ENCODE measurements at places on chromosomes 2 and 18.

DNA sequence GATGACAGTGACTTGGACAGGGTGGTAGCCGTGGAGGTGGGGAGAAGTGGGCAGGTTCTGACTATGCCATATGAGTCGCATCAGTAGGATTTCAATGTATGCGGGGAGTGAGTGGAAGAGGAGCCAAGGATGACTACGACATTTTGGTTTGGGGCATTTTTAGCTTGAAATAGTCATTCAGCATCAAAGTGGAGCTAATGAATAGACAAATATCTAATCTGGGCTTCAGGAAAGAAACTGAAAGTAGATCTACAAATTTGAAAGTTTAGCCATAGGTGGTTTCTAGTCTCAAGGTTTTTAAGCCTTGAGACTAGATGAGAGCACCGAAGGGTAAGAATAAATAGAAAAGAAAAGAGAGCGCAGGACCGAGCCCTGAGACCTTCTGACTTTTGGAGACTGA, 58.3 kb downstream of the FEZ2 start:
- no peak for DNase-seq

- peak; percentile 12 for DNase-seq
These were observed 73.8 kb downstream of the MAP3K20 start for GRCh38 chr2:173149491-173149890.

- no peak for DNase-seq
These were observed 30.9 kb upstream of the RPL31 start for GRCh38 chr2:100971221-100971620.

DNA sequence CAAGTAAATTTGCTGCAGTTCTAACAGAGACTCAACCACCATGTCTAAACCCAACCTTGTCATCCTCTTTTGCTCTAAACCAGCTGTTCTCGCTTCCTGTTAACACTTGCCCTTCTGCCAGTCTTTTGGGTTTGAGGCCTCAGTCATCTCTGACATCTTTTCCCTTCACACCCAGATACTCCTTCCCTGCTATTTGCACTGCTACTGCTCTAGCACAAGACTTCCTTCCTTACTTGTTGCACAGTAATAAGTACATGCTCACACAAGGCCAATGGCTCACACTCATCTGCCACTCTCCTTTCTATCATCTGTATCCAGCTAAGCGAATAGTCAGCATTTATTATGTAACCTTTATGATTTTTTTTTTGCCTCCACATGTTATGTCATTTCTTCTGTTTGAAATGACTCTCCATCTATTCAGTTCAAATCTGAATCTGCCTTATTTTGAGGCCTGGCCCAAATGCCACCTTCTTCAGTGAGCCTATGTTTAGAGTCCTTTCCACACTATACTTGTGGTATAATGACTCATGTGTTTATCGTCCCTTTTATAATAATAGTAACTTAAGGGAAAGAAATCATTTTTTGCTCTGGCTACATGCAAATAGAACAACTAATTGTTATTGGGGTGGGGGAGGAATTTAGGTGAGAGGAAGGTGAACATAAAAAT, 22.5 kb upstream of the CDKL4 start:
- DNase-seq: no peak

DNA sequence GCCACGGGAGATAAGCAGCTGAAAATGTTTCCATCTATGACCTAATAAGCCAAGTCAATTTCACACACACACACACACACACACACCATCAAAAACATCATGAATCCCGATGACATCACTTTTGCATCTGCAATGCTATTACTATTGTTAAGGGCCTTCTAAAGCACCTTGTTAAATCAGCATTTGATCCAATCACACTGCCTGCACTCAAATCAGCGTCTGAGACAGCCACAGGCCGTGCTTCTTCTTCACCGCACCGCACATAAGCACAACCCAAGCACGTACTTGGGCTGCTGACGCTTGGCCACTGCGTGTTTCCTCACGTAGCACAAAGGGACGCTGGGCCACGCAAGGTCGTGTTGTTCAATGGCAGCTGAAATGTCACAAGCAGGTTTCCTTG, 15.8 kb upstream of the MTCL1 start:
- DNase-seq: no peak

DNA sequence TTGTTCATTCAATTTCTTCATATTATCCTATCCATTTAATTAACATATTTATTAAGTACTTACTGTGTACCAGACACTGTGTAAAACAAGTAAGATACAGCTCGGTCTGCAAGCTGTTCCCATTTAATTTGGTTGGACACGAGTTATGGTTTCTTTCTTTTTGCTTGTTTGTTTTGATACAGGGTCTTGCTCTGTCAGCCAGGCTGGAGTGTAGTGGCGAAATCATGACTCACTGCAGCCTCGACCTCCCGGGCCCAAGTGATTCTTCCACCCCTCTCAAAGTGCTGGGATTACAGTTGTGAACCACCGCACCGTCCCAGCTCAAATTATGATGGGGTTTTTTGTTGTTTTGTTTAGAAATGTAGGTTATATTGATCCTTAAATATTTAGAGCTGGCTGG, 9.0 kb downstream of the CYBRD1 start:
- no peak for DNase-seq

DNA sequence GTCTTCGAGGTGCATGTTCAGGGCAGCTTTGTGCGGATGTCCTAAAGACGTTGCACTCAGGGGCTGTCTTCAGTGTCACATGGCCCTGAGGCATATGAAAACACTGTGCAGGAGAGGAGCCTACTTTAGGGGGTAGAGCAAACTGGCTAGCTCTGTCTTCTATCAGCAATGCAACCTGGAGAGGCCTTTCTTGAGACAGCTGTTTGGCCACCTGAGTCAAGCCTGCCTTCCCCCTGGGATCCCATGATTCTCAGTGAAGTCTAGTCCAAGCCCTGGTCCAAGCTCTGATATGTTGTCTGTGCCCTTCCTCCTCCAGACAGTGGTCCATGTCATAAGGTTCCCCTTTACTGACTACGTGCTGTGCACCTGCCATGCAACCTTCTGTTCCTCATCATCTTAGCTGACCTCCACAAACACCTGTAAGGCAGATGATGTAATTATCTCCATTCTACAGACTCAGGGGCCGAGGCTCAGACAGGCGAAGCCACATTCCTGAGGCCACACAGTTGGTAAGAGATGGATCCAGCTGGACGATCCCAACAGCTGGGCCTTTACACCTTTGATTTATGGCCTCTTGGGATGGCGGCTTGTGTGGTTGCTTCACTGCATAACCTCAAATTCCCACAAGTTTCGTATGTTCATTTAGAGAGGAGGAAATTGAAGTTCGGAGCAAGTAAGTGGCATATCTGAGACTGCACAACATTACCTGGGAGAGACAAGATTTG, 109.9 kb downstream of the COPS8 start:
- no peak for DNase-seq

DNA sequence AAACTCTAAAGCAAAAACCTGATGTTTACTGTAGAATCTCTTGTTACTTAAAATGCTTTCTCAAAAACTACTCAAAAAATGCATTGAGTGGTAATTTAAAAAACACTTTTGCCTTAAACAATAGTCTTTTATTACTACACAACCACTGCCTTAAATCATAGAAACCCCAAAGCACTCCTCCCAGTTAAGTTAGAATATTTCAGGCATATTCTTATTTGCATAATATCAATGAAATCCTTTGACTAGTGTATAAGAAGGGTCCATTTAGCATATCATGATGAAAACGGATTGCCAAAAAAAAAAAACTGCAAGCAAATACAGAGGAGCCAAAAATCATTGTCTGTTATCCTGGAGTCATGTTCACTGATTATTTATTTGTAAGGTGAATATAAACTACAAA, 119.2 kb downstream of the PTPRM start:
- DNase-seq: no peak

- DNase-seq: no peak
These were observed 110.0 kb downstream of the OSBPL6 start for GRCh38 chr2:178304333-178304732.

GRCh38 chr2:136116813-136117390, 1.0 kb downstream of the CXCR4 start:
- peak; percentile 79 for DNase-seq

DNA sequence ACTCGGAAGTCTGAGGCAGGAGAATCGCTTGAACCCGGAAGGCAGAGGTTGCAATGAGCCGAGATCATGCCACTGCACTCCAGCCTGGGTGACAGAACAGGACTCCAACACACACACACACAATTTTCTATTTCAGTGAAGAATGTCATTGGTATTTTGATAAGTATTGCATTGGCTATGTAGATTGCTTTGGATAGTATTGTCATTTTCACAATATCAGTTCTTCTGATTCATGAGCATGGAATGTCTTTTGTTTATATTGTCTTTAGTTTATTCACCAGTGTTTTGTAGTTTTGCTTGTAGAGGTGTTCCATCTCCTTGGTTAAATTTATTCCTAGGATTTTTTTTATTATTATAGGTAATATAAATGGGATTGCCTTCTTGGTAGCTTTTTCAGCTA, 693.4 kb upstream of the SYT4 start:
- DNase-seq: no peak

GRCh38 chr18:37565101-37565976, at the start of gene CELF4:
TSS of gene CELF4 (minus strand) at chr18:37565798.
- peak; percentile 64 for DNase-seq

GRCh38 chr2:159828738-159829137, 30.7 kb upstream of the CD302 start:
- DNase-seq: no peak

- DNase-seq: no peak
These were observed 801.4 kb upstream of the ZEB2 start for GRCh38 chr2:145321344-145321743.

DNA sequence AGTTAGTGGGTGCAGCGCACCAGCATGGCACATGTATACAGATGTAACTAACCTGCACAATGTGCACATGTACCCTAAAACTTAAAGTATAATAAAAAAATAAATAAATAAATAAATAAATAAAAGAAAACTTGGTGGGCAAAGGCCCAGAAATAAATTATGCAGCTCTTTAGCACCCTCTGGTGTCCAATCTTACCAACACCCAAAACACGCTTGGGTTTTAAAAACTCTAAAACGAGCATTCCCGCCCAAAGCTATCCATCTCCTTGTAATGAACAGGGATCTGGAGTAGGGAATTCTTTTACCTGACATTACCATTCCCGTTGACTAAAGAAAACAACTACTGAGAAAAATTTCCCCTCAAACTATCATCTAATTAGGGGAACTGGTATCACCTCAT, 2005.9 kb upstream of the CELF4 start:
- DNase-seq: peak; percentile 36

GRCh38 chr2:157439824-157440186, 4.1 kb downstream of the CYTIP start:
- DNase-seq: no peak

- no peak for DNase-seq
These were observed 360.9 kb downstream of the AKAIN1 start for GRCh38 chr18:4836141-4836540.

- DNase-seq: no peak
These were observed 414.3 kb downstream of the MEIS1 start for GRCh38 chr2:66849153-66849755.

- DNase-seq: peak; percentile 47
These were observed 2.9 kb upstream of the RBBP8 start for GRCh38 chr18:22930089-22930713.

DNA sequence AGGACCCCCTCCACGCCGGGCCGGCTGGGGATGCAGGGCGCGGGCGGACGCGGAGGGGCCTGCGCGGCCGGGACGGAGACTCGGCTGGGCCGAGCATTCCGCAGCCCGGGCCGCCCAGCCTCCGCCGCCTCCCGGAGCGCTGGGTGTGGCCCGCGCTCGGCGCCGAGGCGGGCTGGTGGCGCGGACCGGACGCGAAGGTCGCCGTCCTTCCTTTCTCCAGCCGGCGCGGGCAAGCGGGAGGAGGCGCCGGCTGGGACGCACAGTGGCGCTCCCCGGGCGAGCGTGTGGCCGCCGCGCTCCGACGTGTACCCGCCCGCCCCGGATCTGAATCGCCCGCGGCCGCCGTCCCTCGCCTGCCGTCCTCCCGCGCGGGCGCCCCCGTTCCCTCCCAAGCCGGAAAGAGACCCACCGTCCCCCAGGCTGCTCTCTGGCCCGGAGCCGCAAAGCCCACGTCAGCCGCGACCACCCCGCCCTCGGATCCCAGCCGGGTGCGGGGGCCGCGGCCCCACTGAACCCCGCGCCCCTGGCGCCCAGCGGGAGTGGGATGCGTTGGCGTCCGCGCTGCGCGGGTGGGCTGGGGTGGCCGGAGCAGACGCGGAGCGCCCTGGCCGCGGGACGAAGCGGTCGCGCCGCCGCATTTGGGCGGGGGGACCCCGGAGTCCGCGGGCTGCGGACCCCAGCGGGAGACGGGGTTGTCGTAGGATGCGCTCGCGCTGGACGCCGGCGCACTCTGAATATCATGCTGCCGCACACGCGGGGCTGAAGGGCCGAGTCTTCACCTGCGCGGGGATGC, 634 bp downstream of the SPATS2L start:
- peak; percentile 81 for DNase-seq

DNA sequence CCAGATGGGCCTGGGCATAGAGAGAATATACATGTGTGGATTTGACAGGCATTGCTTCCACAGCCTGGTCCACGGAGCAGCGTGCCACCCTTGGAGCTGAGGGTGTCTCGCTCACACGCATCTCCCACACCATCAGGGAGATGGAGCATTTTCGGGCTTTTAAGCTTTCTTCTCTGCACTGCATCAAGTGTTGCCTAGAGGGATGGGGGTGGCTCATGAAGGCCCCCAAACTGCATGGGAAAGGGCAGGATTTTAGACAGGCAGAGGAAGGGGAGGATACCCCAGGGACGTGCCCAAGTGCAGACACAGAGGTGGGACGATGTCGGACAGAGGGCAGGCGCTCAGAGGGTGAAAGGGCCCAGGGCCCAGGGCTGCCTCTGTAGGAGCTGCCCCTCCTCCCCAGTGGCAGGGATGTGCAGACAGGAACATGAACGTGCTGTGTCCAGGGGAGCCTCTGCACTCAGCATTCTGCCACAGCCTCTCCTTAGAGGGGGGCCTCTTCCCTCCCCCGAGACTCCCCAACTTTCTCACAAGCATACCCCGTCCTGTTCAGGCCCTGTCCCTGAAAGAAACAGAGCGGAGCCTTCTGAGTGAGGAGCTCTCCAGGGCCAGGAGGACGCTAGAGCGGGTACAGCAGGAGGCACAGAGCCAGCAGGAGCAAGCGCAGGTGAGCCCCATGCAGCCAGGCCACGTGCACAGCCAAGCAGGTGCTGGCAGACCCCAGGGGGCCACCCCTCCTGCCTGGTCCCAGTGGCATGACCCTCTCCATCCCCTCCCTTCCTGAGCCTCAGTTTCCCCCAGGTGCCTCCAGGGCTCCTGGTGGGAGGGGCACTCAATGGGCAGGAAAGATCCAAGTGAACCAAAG, 42.9 kb upstream of the SNED1 start:
- DNase-seq: peak; percentile 57

GRCh38 chr2:224221455-224221913, 180.4 kb downstream of the FAM124B start:
- no peak for DNase-seq

DNA sequence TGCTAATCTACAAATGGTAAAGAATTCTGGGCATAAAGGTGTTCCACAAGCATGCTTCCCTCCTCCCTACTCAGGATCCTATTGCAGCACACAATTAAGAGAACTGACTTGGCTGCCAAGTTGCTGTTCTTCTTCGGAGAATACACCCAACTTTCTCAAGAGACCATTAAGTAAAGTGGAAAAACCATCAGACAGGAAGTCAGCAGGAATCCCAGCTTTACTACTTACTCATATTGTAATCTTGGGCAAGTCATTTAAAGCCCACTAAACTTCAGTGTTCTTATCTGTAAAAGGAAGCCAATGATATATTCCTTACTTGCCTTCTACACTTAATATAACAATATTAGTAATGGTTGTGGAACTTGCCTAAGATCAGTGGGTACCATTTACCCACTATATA, 37.8 kb downstream of the PSTPIP2 start:
- no peak for DNase-seq
